SIG-M5 (cell line): ENCODE measurements at places on chromosomes 6 and 20.

DNA sequence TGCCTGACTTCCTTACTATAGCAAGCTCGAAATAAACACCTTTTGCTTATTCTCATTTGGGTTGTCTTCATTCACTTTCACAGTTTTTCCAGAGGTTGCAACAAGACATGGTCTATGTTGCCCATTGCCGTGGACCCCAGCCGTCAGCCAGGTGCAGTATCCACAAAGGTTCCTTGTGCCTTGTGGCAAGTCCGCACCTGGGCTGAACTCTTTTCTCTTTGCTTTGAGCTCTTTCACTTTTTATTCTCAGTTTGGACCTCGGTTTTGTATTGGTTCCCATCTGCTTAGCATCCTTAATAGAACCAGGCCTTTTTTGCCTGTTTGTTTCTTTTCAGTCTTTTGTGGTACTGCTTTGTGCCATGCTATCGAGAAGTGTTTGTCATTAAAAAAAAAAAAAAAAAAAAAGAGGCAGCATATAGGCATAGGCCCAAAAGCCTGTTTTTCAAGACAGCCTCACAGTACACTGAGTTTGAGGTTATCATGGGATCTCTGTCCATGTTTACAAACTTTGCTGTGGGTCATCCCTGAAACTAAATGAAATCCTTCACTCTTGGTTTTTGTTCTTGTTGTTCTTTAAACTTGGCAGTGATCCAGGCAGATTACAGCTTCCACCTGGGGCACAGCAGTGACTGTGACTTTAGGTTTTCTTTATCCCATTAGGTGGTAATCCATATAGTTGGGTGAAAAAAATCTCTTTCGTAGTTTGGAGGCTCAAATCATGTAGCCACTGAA lies 33.3 kb downstream of the GSTA3 start:
- DNase-seq: no peak

GRCh38 chr6:119620846-119621555 lies 271.4 kb upstream of the MAN1A1 start:
- no peak for DNase-seq

GRCh38 chr6:56245903-56246351 lies 1.5 kb downstream of the COL21A1 start:
- no peak for DNase-seq

DNA sequence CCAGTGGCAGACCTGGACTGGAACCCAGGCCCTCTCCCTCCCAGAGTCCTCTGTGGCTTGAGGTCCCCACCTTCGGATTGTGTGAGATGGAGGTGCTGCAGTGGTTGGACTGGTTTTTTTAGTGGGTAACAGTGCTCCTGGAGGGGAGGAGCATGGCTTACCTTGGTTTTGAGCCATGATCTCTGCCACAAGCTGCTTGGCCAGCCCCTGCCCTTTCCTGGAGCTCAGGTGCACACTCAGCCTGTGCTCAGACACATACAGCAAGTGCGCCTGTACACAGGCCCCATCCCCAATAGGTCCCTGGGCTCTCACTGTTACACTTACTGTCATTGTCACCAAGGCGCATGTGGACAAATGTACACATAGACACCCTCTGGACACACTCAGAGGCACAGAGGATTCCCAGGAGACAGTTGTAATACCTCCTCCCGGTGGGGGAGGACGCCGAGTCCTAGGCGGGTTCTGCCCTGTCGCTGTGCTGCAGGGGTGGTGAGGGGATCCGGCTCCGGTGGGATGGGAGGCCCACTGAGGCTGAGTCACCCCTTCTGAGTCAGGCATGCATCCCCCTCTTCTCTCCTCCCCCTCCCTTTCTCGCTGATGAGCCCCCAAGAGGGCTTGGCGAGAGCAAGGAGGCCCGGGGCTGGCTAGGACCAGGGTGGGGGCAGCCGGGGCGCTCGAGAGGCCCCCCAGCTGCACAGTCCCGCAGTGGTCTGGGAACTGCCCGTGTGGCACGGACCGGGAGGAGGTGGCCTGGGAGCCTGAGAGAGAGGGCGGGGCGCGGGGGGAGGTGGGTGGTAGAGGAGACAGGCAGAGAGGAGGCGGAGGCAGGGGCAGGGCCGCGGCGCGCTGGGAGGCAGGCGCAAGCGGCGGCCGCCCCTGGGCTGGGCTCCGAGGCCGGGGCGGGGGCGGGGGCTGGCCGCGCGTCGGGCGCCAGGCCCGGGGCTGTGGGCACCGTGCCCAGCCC lies 522 bp upstream of the EPB41L1 start:
- DNase-seq: no peak

DNA sequence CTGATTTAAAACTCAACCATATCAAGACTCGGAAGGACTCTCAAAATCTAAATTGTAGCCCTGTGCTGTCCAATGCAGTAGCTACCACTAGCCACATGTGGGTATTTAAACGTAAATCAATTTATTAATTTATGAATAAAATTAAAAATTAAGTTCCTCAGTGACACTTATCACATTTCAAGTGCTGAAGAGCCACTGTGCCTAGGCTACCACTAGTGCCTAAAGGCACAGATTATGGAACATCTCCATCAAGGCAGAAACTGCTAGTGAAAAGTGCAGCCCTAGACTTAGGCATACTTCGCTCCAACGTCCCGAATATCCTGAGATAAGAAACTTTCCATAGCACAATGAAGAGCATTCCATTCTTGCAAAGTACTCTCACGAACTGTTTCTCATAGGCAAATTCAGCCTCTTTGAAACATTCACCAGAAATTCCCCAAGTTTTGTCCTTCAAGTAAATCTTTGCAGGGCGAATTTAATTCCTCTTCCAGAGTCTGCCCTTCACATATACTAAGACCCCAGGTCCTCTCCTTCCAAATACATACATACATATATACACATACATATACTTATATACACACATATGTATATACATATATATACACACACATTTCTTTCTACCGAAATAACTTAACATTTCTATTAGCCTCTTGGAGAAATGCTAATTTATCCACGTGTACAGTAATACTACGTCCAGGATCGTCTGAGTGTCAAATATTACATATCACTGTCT lies 1.3 kb downstream of the SUPT3H start:
- no peak for DNase-seq

DNA sequence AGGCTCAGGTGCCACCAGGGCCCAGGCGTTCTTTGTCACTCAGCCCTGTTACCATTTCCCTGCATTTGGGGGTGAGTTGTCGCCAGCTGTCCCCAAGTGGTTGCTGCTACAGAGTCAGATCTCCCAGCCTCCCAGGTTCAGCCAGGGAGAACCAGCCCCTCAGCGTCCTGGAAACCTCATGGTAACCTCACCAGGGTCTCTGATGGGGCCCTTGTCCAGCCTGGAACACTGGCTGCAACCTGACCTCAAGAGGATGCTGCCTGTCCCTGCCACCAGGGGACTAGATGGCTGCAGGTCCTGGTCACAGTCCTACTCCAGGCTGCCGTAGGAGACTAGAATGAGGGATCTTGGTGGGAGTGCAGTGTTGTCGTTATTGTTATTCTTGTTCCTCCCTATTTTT lies 228.3 kb upstream of the PDE10A start:
- DNase-seq: no peak

GRCh38 chr20:35643045-35643444 lies 21.7 kb downstream of the CPNE1 start:
- DNase-seq: no peak

- no peak for DNase-seq
Measured at GRCh38 chr6:34516391-34517324, 39.5 kb downstream of the SPDEF start.

- DNase-seq: no peak
Measured at GRCh38 chr20:36548006-36548315, 6.6 kb downstream of the MYL9 start.

DNA sequence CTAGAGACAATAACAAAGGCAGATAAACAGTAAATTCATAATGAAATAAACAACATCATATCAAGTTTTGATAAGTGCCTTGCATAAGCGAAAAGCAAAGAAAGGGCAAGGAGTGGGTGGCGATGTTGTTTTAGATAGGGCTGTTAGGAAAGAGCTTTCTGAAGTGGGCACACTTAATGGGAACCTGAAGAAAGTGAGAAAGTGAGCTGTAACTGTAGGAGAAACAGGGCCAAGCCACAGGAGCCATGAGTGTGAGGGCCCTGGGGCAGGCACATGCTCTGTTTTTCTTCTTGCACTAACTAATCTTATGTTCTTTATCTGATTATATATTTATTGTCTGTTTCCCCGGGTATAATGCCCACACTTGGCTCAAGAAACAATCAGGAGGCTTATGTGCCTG lies 193.4 kb upstream of the SUPT3H start:
- no peak for DNase-seq

- peak; percentile 2 for DNase-seq
Measured at GRCh38 chr6:96786336-96786735, 50.9 kb downstream of the GPR63 start.

GRCh38 chr6:157381631-157382621 lies 936 bp downstream of the ZDHHC14 start:
- DNase-seq: no peak
